Ammon's horn (tissue), 1 donor: ENCODE measurements at places on chromosomes 13 and 19.

GRCh38 chr13:38415233-38415632 is 65.6 kb downstream of the UFM1 start:
- DNase-seq, result no peak

DNA sequence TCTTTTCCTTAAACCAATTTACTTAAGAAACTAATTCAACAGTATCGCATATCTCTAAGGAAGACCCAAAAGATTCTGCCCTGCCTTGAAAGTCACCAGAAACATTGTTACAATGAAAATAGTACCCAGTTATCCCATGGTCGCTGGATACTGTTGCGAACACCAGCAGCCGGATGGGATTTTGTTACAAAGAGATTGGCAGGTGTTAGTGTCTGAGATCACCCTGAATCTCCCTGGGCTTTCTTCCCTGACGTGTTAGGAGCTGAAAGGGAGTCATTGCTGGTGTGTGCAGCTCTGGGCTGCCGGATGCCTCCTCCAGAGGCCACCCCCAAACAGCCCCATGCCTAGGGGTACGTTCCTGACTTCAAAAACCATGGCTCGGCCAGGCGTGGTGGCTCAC is 38.2 kb downstream of the PTPRS start:
- no peak for DNase-seq

GRCh38 chr13:102017248-102017647 is 384.6 kb downstream of the FGF14 start:
- DNase-seq, result no peak

- peak; percentile 61 for DNase-seq
Measured at GRCh38 chr13:50990818-50991506, 81.4 kb downstream of the RNASEH2B start.

GRCh38 chr19:28322491-28322890 is 890.5 kb downstream of the UQCRFS1 start:
- DNase-seq, result no peak

DNA sequence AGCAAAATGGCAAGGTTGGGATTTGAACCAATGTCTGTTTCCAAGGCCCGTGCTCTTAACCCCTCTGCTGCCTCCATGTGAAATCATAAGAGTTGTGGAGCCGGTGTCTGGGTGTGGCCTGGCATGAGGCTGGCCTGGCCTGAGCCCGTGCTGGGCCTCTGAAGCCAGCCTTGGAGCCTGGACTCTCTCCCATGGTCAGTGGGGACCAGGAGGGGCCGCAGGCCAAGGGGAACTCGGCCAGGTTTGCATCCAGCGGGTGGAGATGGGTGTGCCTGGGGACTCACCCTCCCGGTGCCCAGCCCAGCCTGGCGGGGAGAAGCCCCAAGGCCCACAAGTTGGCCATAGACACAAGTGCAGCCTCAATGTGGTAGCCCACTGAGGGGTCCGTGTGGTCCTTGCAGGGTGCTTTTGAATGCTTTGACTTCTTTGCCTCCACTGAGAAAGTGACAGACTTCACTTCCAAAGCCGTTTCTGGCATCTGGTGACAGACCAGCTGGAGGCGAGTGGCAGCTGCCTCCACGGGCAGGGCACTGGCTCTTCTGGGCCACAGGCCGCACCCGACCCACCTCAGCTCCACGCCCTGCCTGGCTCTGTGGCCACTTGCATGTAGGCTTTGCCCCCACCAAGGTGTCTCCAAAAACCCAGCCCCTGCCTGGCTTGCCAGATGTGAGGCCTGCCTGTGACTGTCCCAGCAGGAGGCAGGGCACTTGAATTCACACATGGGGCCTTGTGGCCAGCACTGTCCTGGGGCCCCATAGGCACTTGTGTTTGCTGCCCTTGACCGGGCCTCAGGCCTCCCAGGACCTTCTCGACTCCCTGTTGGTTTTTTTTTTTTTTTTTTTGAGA is 26.2 kb upstream of the NCCRP1 start:
- DNase-seq, result no peak

- peak; percentile 50 for DNase-seq
Measured at GRCh38 chr19:29263305-29264135, 50.6 kb upstream of the UQCRFS1 start.

- DNase-seq, result no peak
Measured at GRCh38 chr13:30584051-30584731, 33.5 kb upstream of the USPL1 start.

GRCh38 chr19:18798384-18799352 is 7.6 kb upstream of the COMP start:
- DNase-seq, result no peak

DNA sequence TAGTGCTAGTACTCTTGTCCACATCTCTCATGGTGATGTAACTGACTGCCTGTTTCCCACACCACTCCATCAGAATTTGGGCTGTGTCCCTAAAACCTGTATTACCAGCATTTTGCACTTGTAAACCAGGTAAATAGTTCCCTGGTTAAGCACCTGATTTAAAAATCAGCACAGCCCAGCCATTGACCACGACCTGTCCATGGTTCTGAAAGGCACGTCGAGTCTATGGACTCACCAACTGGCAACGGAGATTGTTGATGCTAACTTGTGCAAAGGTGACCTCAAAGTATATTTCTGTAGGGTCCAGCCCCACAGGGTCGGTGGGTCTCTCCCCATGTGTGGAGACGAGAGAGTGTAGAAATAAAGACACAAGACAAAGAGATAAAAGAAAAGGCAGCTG is 46.7 kb upstream of the ZNF835 start:
- no peak for DNase-seq

- DNase-seq, result peak; percentile 52
Measured at GRCh38 chr13:44971656-44972595, 17.3 kb downstream of the NUFIP1 start.

GRCh38 chr13:112968910-112969691 is at the start of gene MCF2L:
Gene MCF2L, plus strand, starts transcription at chr13:112969214. Its CDS starts 166 bp downstream, at chr13:112969380.
- peak; percentile 76 for DNase-seq

DNA sequence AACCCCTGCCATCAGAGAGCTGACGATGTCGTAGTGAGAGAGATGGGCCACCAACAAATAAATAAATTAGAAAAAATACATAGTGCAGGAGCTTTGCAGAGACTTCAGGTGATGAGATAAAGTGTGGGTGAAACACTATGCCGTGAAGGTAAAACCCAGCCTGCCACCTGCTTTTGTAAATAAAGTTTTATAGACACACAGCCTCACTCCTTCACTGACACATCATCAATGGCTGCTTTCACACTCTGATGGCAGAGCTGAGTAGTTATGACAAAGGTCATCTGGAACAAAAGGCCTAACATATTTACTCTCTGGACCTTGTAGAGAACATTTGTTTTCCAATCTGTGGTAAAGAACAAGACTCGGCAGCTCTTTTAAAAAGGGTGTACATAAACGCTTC is 45.0 kb downstream of the MBD3L2B start:
- no peak for DNase-seq

- no peak for DNase-seq
Measured at GRCh38 chr19:6794686-6795431, 22.4 kb downstream of the VAV1 start.

- no peak for DNase-seq
Measured at GRCh38 chr13:97020194-97020593, 25.9 kb upstream of the OXGR1 start.

- no peak for DNase-seq
Measured at GRCh38 chr19:19049406-19049805, 14.4 kb upstream of the SLC25A42 start.

GRCh38 chr19:750640-751423 is at the start of gene MISP:
Gene MISP, plus strand, starts transcription at chr19:751112. Its CDS starts 5,835 bp downstream, at chr19:756947.
- DNase-seq, result no peak

- DNase-seq, result no peak
Measured at GRCh38 chr19:24004166-24004565, 82.8 kb upstream of the ZNF254 start.

GRCh38 chr13:73138638-73139491 is 80.1 kb downstream of the KLF5 start:
- no peak for DNase-seq

DNA sequence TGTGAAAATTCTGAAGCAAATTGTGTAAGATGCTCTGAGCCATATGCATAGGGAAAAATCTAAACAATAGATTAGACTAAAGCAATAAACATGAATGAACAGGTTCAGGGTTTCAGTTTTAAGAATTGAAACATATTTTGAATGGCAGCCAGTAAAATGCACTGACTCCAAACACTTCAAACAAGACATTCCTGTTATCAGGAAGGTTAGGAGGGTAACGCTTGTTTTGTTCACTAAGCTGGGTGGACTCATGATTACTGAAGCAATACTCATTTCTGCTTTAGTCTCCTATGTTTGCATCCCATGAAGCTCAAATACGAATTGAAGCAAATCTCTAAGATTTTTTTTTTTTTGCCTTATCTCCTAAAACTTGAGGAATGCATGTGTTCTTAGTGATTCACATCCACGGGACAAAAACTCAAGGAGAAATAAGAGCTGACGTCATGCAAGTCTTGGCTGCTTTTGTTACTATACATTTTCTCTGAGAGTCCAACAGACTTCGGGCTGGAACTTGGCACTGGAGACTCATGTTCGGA is 29.1 kb upstream of the IGFL4 start:
- no peak for DNase-seq

DNA sequence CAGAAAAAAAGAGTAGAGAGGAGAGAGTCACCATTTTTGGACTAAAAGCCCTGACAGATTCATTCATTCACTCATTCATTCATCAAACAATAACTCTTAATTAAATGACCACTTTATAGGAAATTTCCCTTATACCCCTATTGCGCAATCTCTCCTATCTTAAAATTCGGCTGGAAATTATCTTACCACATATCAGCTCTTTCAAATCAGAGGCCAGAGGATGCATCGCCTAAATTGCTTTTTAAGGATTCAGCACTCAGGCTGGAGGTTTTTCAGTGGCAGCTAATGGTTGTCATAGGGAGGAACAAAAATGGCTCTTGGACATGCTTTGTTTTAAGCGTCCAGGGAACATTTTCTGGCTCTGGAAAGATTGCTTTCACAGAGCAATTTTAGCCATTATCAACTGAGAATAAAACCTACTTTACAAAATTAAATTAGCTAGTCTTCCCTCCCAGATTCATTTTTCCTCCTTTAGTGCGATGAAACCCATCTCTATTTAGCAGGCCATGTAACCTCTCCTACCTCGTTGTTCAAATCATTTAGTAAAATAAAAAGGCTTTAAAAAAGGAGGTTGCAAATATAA is 115.2 kb downstream of the OLFM4 start:
- no peak for DNase-seq

DNA sequence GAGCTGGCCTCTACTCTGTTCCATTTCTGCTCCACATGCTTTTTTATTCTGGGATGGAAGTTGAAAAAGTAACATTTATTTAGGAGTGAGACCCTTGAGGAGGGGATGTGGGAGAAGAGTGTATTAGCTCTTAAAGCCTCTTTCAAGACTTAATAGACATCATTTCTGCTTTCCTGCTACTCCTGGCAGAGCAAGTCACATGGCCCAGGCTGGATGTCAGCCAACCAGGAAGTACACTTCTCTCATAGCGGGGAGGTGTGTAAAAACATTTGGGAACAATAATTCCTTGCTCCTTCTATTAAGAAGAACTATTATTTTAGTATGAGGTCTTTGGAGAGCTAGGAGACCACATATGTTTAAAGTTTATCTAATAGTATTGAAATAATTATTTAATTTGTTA is 40.6 kb upstream of the FAM216B start:
- peak; percentile 53 for DNase-seq

- no peak for DNase-seq
Measured at GRCh38 chr13:92896842-92897241, 329.8 kb upstream of the GPC6 start.

DNA sequence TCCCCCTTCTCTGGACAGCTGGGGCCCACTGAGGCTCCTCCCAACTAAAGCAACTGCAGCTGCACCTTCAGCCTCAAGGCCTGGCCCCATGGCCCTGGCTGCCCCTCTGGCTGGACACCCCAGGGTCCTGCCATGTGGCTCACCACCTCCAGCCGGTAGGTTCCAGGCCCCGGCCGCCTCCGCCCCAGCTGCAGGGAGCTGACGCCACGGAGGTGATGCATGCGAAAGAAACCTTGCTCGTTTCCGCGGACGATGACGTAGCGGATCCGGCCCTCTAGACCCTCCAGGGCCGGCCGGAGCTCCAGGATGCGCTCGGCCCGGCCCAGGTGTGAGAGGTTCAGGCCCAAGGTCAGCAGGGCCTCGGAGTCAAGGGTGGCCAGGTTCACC is 13.3 kb downstream of the CCL25 start:
- DNase-seq, result no peak

- DNase-seq, result no peak
Measured at GRCh38 chr19:16017138-16017490, 59.2 kb upstream of the TPM4 start.

GRCh38 chr13:35848336-35849255 is 282.6 kb downstream of the DCLK1 start:
- DNase-seq, result no peak

- DNase-seq, result peak; percentile 10
Measured at GRCh38 chr13:78659732-78660494, 958 bp upstream of the OBI1 start.

GRCh38 chr13:51269039-51269438 is 46.8 kb downstream of the FAM124A start:
- DNase-seq, result no peak

GRCh38 chr13:25686831-25687470 is 315.2 kb downstream of the ATP8A2 start:
- no peak for DNase-seq

- no peak for DNase-seq
Measured at GRCh38 chr13:40447857-40448256, 218.6 kb downstream of the FOXO1 start.

DNA sequence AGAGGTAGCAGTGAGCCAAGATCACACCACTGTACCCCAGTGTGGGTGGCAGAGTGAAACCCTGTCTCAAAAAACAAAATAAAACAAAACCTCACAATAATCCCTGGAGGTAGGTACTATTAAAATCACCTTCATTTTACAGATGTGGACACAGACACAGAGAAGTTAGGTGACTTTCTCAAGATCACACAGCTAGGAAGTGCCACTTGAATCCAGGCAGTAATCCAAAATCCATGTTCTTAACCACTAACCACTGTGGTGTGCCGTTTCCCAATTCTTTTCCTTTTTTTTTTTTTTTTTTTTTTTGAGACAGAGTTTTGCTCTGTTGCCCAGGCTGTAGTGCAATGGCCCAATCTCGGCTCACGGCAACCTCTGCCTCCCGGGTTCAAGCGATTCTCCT is 9.0 kb downstream of the PPP1R14A start:
- no peak for DNase-seq

GRCh38 chr19:51701468-51702100 is 8.5 kb downstream of the SPACA6 start:
- DNase-seq, result no peak

DNA sequence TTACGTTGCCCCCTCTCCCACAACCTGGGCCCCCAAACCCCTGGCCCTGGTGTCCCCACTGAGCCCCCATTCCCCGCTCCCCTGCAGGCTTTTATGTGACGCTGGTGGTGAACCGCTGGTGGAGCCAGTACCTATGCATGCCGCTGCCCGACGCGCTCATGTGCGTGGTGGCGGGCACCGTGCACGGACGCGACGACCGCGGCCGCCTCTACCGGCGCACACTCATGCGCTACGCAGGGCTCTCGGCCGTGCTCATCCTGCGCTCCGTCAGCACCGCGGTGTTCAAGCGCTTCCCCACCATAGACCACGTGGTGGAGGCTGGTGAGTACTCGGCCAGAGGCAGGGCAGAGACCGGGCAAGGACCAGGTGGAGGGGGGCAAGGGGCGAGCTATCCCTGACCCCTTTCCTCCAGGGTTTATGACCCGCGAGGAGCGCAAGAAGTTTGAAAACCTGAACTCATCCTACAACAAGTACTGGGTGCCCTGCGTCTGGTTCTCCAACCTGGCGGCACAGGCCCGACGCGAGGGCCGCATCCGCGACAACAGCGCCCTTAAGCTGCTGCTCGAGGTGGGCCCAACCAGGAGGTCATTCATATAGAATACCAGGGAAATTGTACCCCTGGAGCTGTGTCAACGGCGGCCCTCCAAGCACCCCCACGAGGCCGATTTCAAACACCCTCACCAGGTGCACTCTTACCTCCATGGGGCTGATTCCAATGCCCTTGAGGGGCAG is 3.0 kb downstream of the BEST2 start:
- DNase-seq, result no peak
